ENCODE measurements at places on chromosomes 12 and 14. TPM values are rescaled to one million over a fixed set of nuclear protein-coding genes. Genes with fewer than 3 reads are reported as not detected.

DNA sequence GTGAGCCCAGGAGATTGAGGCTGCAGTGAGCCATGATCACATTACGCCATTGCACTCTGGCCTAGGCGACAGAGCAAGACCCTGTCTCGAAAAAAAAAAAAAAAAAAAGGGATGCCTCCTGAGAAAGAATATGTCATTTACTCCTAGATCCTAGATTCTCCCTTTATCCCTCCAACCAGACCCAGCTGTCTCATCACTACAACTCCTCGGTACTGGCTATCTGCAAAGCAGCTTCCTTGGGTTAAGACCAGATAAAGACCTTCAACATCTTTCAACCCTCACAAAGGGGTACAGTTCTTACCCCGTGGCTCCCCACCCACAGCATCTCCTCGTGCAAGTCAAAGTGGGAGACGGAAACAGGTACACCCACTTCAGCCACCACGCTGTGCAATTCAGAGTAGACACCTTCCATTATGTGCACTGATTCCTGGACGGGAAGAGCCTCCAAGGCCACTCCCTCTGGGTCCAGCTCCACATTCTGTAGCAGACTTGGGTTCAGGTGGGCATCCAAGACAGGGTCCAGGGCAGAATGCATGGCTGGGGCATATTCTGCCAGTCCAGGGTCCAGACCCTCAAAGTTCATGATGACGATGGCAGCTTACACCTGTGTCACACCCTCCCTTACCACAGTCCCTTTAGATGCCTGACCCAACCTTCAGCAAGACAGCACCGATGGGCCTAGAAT is 1.1 kb downstream of the PAN2 start:
- DNase-seq: no peak

- no peak for DNase-seq
These were observed 518 bp downstream of the GSKIP start for GRCh38 chr14:96363751-96364336.

- DNase-seq: no peak
These were observed 11.8 kb downstream of the NUBPL start for GRCh38 chr14:31572955-31573354.

Gene NRDE2
- 17.2 TPM for total RNA-seq

Gene CIDEB
- 19.1 TPM for total RNA-seq

- no peak for DNase-seq
These were observed 27.9 kb downstream of the SMUG1 start for GRCh38 chr12:54160769-54161480.

DNA sequence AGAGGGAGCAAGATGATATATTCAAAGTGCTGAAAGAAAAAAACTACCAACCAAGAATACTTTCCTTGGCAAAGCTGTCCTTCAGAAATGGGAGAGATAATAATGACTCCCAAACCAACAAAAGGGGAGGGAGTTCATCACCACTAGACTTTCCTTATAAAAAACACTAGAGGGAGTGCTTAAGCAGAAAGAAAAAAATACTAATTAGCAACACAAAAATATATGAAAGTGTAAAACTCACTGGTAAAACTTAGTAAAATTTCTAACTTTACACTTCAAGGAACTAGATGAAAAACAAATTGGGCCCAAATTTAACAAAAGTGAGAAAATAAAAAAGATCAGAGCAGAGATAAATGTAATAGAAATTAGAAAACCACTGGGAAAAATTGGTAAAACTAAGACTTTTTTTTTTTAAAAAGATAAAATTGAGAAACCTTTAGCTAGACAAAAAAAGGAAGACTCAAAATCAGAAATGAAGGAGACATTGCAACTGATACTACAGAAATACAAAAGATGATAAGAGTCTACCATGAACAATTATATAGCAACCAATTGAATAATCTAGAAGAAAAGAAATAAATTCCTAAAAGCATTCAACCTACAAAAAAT is 60.4 kb upstream of the FAR2 start:
- DNase-seq: no peak

Gene TAS2R7
- total RNA-seq: not detected

Gene ABHD12B
- not detected for total RNA-seq
